ENCODE measurements at places on chromosomes 16 and 17.

- DNase-seq: no peak
Observed at GRCh38 chr16:30947541-30947858, 1.4 kb upstream of the ORAI3 start.

GRCh38 chr17:67528751-67529436, 151.8 kb downstream of the PITPNC1 start:
- DNase-seq: no peak

GRCh38 chr16:84826558-84826941, 6.8 kb downstream of the CRISPLD2 start:
- no peak for DNase-seq

GRCh38 chr17:9907131-9907530, 2.1 kb upstream of the RCVRN start:
- DNase-seq: no peak

DNA sequence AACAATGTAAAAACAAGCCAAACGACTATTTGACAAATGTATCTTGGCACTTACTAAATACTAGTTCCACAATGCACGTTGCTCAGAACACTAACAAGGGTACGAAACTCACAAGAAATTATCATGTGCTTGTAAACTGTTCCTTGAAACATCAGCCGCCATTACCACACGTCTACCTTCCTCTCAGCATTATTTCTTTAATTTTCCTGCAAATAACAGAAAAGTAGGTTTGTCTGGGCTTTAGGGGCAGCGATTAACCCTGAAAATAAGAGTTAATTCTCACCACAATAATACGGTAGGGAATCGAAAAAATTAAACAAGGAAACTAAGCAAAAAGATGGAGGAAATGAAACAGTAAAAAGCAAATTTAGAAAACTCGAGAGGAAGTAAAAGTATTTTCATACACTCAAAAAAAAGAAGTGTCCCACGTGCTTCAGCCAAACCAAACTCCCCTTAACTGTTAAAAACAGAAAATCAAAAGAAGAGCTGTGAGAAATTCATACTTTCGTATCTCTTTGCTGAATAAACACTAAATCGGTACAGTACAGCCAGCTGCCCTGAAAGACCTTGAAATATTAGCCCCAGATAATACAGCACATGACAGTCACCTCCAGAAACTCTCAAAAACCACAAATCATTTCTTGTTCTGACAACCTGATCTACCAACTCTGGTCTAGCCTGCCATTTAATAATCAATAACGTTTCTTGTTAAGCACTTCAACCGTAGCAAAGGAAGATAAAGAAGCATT, 1.2 kb downstream of the ARHGAP17 start:
- DNase-seq: no peak

DNA sequence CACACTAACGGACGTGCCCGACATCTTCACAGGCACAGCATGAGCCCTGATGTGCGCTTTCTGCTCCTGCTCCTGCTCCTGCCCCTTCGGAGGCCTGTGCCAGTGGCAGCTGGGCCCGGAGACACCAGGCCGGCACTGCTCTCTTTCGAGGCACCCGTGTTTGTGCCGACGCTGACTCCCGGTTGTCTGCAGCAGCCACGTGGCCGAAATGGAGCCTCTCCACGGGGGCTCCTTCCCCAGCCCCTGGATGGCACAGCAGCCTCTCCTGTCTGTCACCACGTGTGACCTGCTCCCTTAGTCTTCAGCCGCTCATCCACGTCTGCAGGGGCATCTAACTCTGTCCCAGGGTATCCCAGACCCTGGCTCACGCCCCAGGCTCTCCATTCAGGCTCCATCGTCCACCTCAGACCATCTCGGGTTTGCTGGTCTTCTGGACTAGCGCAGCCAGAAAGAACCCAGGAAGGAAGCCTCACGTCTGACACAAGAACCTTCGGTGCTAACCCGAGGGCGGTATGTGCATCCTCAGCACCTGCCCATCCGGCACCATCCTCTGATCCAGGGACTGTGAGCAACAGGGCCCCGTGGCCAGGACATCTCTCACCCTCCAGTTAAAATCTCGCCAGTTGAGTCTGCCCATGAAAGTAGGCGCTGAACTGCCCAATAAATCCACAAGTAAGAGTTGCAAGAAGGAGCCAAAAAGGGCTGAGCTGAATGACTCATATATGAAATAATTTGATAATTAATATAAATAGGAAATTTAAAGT, 4.2 kb upstream of the RPH3AL start:
- no peak for DNase-seq

- no peak for DNase-seq
Observed at GRCh38 chr17:29726715-29727252, 104.1 kb upstream of the CORO6 start.

GRCh38 chr17:3864534-3864933, 18.5 kb upstream of the NCBP3 start:
- no peak for DNase-seq

DNA sequence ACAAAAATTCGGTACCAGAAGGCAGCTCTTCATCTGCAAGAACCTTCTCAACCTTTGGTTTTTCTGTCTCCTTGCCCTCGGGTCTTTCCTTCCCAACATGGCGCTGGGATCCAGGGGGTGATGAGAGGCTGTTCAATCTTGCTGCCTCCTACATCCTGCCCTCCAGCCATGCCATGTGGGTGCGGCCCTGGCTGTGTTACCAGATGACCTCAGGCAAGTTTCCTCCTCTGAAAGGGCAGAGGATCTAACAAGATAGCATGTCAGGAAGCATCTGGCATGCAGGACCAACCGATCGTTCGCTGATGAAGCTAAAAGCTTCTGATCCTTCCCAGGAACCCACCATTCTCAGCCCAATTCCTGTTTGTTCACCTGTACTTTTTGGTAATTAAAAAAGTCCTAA, 36.8 kb upstream of the BCAR1 start:
- no peak for DNase-seq

DNA sequence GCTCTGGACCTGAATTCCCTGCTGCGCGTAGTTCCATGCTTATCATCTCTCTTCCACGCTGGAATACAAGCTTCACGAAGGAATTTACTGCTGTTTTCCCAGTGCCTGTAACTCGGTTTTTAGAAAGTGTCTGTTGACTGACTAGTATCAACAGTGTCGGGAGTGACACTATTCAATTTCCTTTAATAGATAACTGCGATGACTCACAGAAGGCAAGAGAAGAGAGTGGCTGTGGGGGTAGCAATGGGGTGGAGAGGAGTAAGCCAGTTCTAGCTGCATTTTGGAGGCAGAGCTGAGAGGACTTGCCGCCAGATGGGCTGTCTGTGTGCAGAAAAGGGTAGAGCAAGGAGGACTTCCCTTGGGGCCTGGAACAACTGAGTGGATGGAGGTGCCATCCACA, 25.2 kb downstream of the B4GALNT2 start:
- DNase-seq: no peak

- no peak for DNase-seq
Observed at GRCh38 chr17:16447676-16448075, 32.3 kb downstream of the TRPV2 start.

- DNase-seq: no peak
Observed at GRCh38 chr16:81094771-81095251, 1.4 kb downstream of the GCSH start.

Data from stimulated activated CD4-positive, alpha-beta T cell treated with anti-CD3 and anti-CD28 coated beads, TNF-alpha, amount 100 ng/mL, for 48 hours (primary cell).